Dermis blood vessel endothelial cell (primary cell): ENCODE measurements at places on chromosomes 12 and 14.

- DNase-seq = no peak
Observed at GRCh38 chr12:63319386-63319785, 168.4 kb upstream of the AVPR1A start.

GRCh38 chr12:95918194-95918993 lies 24.0 kb downstream of the CCDC38 start:
- peak; percentile 72 for DNase-seq

DNA sequence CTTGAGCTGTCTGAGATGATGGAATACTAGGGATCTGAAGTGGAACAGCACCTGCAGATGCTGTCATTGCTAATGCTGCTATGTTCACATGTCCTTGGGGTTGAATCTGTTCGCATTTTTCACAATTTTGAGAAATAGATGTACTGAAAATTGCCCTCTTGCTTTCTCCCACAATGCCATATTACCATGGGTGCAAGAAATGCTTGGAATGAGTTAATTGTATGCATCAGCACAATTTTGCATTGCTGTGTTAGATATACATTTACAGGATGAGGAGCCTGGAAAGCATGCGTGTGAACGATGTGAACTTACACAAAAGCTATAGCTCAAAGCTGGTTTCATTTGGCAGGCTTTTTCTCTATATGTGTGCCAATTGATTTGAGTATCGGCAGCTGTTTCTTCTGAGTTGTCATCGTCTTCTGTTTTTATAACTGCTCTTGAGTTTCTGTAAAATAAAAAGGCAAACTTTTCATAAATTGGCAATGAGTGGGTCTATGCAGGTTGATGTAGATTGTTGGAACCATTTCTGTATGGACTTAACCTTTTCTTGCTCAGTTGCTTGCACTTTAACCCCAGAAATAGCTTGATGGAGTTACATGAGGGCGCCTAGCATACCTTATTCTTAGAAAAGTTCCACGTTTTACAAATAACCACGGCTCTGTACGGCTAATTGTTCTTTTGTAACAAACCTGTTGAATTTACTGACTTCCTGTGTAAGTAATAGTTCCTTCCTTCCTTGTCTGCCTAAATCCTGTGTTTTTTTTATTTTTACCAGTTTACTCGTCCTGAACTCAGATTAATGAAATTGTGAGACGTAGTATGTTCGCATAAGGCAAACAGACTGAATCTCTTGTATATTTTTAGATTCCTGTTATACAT lies 105.9 kb downstream of the FGD4 start:
- DNase-seq = peak; percentile 57

DNA sequence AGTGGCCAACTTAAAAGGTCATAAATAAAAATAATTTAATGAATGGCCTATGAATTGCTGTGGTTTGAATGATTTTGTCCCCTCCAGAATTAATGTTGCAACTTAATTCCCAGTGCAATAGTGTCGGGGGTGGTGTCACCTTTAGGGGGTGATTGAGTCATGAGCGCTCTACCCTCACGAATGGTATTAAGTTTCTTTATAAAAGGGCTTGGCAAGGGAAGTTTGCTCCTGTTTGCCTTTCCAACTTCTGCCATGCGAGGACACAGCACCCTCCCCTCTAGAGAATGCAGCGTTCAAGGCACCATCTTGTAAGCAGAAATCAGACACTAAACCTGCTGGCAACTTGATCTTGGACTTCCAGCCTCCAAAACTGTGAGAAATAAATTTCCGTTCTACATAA lies 253.3 kb downstream of the ATXN7L3B start:
- DNase-seq = no peak

DNA sequence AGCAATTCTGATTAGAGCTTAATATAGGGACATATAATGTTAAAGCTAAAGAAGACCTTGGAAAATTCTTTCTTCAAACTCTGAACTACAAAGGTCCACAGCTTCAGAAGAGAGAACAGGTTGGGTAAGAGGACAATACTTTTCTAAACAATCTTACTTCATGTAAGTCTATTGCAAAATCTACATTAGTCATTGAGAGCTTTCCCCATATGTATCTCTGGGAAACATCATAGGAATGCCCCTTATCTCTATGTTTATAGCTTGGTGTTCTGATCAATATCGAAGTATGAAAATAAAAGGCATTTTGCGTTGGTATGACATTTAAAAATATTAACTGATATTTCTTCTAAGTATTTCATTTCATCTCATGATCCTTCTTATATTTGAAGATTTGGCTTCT lies 962.6 kb downstream of the AACS start:
- DNase-seq = no peak
